ENCODE measurements at places on chromosomes 1 and 21.
A peak's percentile ranks its signal among the peaks of the same experiment; 100 is the strongest.

DNA sequence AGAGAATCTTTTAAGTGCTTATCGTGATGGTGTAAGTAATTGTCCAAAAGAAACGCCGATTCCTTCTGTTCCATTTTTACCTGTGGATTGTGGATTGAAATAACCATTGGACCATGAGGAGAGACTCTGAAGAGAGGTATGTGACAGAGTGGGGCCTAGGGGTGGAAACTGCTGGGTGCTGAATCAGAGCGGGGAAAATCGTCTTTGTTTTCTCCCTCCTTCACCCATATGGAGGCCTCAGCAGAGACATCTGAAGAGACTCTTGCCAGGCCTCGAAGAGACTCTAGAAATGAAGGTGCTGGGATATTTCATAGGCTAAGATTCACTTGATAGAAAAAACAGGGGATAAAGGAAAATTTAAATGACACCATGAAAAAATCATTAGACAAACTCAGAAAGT lies 1327.0 kb downstream of the BRINP3 start:
- DNase-seq: no peak

GRCh38 chr21:24375201-24375600 lies 1232.1 kb downstream of the MRPL39 start:
- DNase-seq: no peak

GRCh38 chr1:71053146-71053545 lies 5.5 kb upstream of the PTGER3 start:
- no peak for DNase-seq

- DNase-seq: peak; percentile 97
These were observed at the start of gene ZNF670 for GRCh38 chr1:247078258-247079140. Gene ZNF670 (minus strand): TSS chr1:247078811. CDS start chr1:247078596, 215 bp downstream.

- DNase-seq: no peak
These were observed 2.9 kb upstream of the RABGAP1L start for GRCh38 chr1:174156437-174156836.

Measured in iris pigment epithelial cell (primary cell).